ENCODE measurements at places on chromosomes 4 and X. TPM values are rescaled to one million over a fixed set of nuclear protein-coding genes. Genes with fewer than 3 reads are reported as not detected.

FGG gene
- 0.06 TPM for polyA plus RNA-seq

DNA sequence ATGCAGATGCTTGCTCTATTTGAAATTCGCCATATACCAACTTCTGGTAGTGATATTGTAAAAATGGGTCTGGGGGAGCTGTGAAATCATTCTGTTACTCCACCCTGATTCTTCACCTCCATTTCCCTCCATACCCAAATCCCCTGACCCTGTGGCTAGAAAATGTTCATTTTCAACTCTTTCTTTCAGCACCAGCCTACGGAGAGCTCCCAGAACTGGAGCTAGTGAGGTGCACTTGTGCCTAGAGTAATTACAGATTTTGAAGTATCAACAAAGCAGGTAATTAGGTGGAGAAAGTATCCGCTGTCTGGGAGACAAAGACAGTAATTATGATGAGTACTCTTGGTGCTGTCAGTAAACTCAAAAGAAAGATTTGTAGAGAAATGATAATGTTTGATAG lies 8.1 kb downstream of the ARHGAP36 start:
- H3K4me3 ChIP-seq, result no peak overlapping the region
- no peak overlapping the region for H3K27ac ChIP-seq
- DNase-seq, result no peak
- no peaks in the 10 kb centered on the region for H3K4me1 ChIP-seq
- H3K36me3 ChIP-seq, result no peaks in the 10 kb centered on the region
- H3K27me3 ChIP-seq, result peaks cover 4% of the 10 kb centered on the region

GRCh38 chrX:14590216-14590615 lies 60.9 kb downstream of the GLRA2 start:
- no peaks in the 10 kb centered on the region for H3K36me3 ChIP-seq
- H3K4me3 ChIP-seq, result no peak overlapping the region
- H3K4me1 ChIP-seq, result no peaks in the 10 kb centered on the region
- no peaks in the 10 kb centered on the region for H3K27me3 ChIP-seq
- DNase-seq, result no peak

- no peak overlapping the region for H3K27ac ChIP-seq
- H3K27me3 ChIP-seq, result no peaks in the 10 kb centered on the region
- peaks cover 14% of the 10 kb centered on the region for H3K4me1 ChIP-seq
- no peak for DNase-seq
Measured at GRCh38 chrX:129840344-129840743, 3.3 kb downstream of the ZDHHC9 start.

- no peaks in the 10 kb centered on the region for H3K36me3 ChIP-seq
- DNase-seq, result no peak
- H3K27ac ChIP-seq, result no peak overlapping the region
- H3K4me3 ChIP-seq, result no peak overlapping the region
- no peaks in the 10 kb centered on the region for H3K4me1 ChIP-seq
Measured at GRCh38 chr4:123916821-123917220, 520.2 kb downstream of the SPRY1 start.

DNA sequence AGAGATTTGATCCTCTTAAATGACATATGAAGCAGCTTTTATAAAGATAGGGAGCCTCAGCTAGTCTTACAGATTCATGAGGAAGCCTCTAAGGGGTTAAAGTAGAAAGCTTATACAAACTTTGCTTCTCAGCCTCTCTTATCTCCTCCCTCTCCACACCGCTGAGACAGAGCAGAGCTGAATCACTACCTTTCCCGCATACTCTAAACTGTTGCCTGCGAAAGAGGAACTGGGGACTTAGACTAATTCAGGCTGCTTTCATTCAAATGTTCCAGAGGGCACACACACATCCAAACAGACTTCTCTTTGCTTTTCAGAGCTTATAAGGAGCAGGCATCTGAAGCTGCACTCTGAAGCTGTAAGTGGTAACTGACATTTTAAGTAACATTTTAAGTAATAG lies at the start of gene SERTM2:
Gene SERTM2, plus strand, starts transcription at position 169 of the 400 bp plus-strand sequence. CDS start 7,213 bp downstream, outside the sequence.
- no peaks in the 10 kb centered on the region for H3K27me3 ChIP-seq
- H3K4me1 ChIP-seq, result no peaks in the 10 kb centered on the region
- H3K36me3 ChIP-seq, result no peaks in the 10 kb centered on the region
- no peak for DNase-seq
- H3K27ac ChIP-seq, result no peak within 1 kb of the TSS

GRCh38 chrX:35006361-35006760 lies 63.8 kb downstream of the FAM47B start:
- no peak overlapping the region for H3K27ac ChIP-seq
- no peaks in the 10 kb centered on the region for H3K36me3 ChIP-seq
- no peak overlapping the region for H3K4me3 ChIP-seq
- H3K27me3 ChIP-seq, result no peaks in the 10 kb centered on the region
- no peak for DNase-seq

DNA sequence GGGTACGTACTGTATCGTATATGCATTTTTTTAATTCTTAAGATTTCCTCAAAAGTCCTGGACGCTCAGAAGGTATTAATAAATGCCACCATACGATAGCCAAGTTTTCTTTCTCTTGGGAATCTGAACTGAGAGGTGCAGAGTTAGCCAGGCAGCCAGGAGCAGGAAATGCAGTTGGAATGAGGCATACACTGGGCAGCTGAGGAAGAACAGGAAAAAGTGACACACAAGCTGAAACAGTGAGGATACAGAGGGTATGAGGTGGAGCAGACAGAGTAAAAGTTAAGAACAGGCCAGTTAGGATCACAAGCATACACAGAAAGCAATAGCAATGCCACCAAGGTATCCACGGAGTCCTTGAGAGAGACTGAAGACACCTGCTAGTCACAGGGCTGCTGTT lies 13.4 kb downstream of the UFSP2 start:
- H3K27ac ChIP-seq, result peak overlapping the region; percentile 14
- DNase-seq, result no peak
- H3K4me3 ChIP-seq, result no peak overlapping the region
- H3K4me1 ChIP-seq, result no peaks in the 10 kb centered on the region
- H3K27me3 ChIP-seq, result no peaks in the 10 kb centered on the region
- no peaks in the 10 kb centered on the region for H3K36me3 ChIP-seq

- no peaks in the 10 kb centered on the region for H3K4me1 ChIP-seq
- DNase-seq, result no peak
- H3K27ac ChIP-seq, result no peak overlapping the region
- H3K36me3 ChIP-seq, result no peaks in the 10 kb centered on the region
- no peak overlapping the region for H3K4me3 ChIP-seq
Measured at GRCh38 chrX:54891573-54891972, 29.1 kb upstream of the TRO start.

- no peak overlapping the region for H3K27ac ChIP-seq
- no peak for DNase-seq
- no peaks in the 10 kb centered on the region for H3K36me3 ChIP-seq
- H3K4me1 ChIP-seq, result peaks cover 22% of the 10 kb centered on the region
- H3K4me3 ChIP-seq, result no peak overlapping the region
- H3K27me3 ChIP-seq, result no peaks in the 10 kb centered on the region
Measured at GRCh38 chr4:147779451-147779850, 47.6 kb downstream of the ARHGAP10 start.

DNA sequence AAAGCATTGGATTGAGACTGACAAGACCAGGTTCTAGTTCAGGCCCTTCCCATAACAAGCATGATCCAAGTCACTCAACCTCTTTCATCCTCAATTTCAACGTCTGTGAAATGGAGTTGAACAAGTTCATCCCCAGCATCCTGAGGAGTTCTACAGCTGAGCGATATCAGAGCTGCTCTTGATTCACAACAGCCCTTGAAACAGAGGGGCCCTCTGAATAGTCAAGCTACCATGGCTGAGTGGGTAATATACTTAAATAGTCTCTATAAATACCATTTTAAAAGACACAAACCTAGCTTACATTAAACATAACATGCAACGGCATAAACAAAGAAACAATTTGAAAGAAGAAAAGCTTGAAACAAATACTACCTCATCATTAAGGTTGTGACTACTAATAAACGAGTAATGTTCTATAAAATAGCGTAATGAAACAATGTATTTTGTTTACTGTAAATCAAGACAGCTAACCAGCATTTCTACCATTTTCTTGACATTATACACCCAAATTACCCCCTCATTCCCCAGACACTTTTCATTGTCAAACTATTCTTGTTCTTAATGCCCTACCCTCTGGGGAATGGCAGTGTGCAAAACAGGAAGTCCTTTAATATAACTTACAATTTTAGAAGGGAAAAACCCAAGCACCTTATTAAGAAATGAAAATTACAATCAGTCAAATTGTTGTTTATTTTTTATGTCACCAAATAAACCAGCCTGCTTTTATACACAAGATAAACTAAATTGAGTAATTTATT lies 202.3 kb downstream of the PARM1 start:
- no peaks in the 10 kb centered on the region for H3K4me1 ChIP-seq
- no peak overlapping the region for H3K27ac ChIP-seq
- no peak for DNase-seq
- H3K4me3 ChIP-seq, result no peak overlapping the region
- H3K36me3 ChIP-seq, result no peaks in the 10 kb centered on the region

DNA sequence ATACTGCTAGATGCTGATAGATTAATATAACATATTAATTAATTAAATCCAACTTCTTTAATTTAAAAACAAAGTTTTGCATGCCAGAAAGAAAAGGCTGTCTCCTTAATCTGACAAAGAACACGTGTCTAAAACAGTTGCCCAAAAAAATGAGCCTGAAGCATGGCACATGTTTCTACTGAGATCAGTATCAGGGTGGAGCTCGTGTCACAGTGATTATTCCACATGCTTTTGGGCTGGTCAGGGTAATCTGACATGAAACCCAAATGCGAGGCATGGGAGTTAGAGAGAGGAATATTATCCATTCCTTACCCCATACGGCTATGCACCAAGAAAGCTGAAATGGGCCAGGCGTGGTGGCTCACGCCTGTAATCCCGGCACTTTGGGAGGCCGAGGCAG lies 79.4 kb upstream of the ADRA2C start:
- no peak overlapping the region for H3K4me3 ChIP-seq
- no peaks in the 10 kb centered on the region for H3K36me3 ChIP-seq
- H3K27ac ChIP-seq, result no peak overlapping the region
- no peaks in the 10 kb centered on the region for H3K27me3 ChIP-seq

- H3K27ac ChIP-seq, result no peak overlapping the region
- H3K4me1 ChIP-seq, result no peaks in the 10 kb centered on the region
Measured at GRCh38 chr4:150518559-150518958, 63.4 kb upstream of the MAB21L2 start.

- H3K27me3 ChIP-seq, result no peaks in the 10 kb centered on the region
- H3K36me3 ChIP-seq, result no peaks in the 10 kb centered on the region
- H3K4me3 ChIP-seq, result no peak overlapping the region
Measured at GRCh38 chrX:133053861-133054598, 42.9 kb downstream of the USP26 start.

DNA sequence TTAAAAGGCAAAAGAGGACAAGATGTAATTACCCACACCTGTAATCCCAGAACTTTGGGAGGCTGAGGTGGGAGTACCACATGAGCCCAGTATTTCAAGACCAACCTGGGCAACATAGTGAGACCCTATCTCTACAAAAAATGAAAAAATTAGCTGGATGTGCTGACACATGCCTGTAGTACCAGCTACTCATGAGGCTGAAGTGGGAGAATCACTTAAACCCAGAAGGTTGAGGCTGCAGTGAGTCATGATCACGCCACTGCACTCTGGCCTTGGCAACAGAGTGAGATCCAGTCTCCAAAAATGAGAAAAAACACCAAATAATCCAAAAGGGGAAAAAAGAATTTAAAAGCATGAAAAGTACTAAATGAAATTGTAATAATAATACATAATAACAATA lies 30.8 kb downstream of the NR0B1 start:
- H3K36me3 ChIP-seq, result no peaks in the 10 kb centered on the region
- no peaks in the 10 kb centered on the region for H3K4me1 ChIP-seq
- no peak for DNase-seq

GRCh38 chrX:103124284-103124683 lies 31.3 kb upstream of the NXF3 start:
- no peaks in the 10 kb centered on the region for H3K36me3 ChIP-seq

DNA sequence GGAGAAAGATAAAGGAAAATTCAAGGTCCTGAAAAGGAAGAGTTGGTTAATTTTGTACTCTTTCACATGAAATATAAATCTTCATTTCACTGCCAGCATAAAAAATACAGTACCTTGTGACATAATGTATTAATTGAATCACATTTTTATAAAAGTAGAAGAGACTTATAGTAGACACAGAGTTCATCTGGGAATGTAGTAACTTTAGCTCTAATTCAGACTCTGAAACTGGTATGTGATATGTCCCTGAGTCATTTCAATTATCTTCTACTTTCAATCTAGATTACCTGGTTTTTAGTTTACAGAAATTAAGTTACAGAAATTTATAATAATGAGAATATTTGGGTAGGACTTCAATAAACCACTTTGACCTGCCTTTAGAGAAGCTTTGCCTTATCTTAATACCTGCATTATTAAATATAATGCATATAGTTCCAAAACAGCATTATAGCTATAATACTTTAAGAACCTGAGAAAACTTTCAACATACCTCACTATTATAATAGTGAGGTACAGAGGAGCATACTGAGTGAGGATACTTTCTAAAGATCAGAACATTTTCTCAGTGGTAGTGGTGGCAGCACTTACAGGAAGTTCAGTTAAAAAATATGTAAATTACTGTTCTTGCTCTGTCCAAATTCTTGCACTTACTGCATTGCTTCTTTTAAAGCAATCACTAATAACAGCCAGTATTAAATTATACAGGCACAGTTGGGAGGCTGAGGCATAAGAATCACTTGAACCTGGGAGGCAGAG lies 11.2 kb downstream of the NEK1 start:
- H3K27me3 ChIP-seq, result no peaks in the 10 kb centered on the region
- no peak for DNase-seq
- H3K4me3 ChIP-seq, result no peak overlapping the region
- H3K27ac ChIP-seq, result no peak overlapping the region

DNA sequence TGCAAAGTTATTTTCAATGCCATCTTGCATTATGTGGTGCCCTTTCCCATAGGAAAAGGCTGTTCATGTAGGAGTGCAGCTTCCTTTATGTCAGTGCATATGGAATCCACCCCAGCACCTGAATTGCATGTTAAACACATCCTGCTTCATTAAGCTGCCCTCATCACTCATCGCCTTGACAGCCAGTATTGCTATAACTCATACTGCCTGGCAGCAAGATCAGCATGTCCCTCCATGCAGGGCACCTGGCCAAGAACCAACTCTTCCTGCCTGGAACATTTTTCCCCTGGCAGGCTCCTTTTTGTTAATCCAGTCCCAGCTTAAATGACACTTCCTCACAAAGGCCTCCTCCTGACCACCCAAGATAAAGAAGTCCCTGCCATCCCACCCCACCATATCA lies 23.5 kb upstream of the CA5B start:
- no peak for DNase-seq
- no peaks in the 10 kb centered on the region for H3K4me1 ChIP-seq
- H3K36me3 ChIP-seq, result no peaks in the 10 kb centered on the region
- H3K4me3 ChIP-seq, result no peak overlapping the region
- no peaks in the 10 kb centered on the region for H3K27me3 ChIP-seq

- H3K36me3 ChIP-seq, result no peaks in the 10 kb centered on the region
- peaks cover 21% of the 10 kb centered on the region for H3K4me1 ChIP-seq
- no peak for DNase-seq
- no peak overlapping the region for H3K4me3 ChIP-seq
- no peak overlapping the region for H3K27ac ChIP-seq
Measured at GRCh38 chr4:80134936-80135701, 62.1 kb upstream of the ANTXR2 start.

DNA sequence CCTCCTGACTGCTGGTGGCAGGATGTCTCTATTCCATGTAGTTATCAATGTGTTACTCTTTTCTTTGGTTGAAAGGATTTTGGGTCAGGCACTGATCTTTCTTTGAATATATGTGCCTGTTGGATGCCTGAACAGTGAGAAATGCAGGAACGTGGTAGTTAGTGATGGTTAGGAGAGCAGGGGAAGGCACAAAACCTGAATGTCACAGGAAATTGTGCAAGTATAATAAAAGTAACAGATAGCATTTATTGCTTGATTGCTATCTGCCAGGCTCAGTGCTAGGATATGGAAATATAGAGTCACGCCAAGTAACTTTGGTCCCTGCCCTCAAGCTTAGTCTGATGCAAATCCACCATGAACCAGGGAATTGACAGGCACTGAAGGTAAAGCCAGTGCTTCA lies 219.8 kb upstream of the FAT1 start:
- H3K36me3 ChIP-seq, result no peaks in the 10 kb centered on the region
- H3K27me3 ChIP-seq, result no peaks in the 10 kb centered on the region
- DNase-seq, result no peak
